ENCODE measurements at places on chromosomes 3 and 15. TPM values are rescaled to one million over a fixed set of nuclear protein-coding genes. Genes with fewer than 3 reads are reported as not detected.

Gene SLC28A1
- 2.6 TPM for total RNA-seq

Gene CPNE9
- 0.37 TPM for total RNA-seq

Gene CSPG4
- total RNA-seq: 20.5 TPM

Gene PLSCR2
- total RNA-seq: 0.35 TPM

Gene BSN
- 0.81 TPM for total RNA-seq

Gene SCN5A
- 0.20 TPM for total RNA-seq

Gene ATP10A
- 19.8 TPM for total RNA-seq

Gene ISLR
- 53.0 TPM for total RNA-seq

Gene CP
- 2.0 TPM for total RNA-seq

Gene TIGIT
- 0.40 TPM for total RNA-seq

Gene SLC28A2
- total RNA-seq: 86.6 TPM

Gene CEMIP
- 1.6 TPM for total RNA-seq

Gene TBC1D23
- 43.6 TPM for total RNA-seq

Gene CCDC54
- not detected for total RNA-seq

Gene FETUB
- not detected for total RNA-seq

Gene ZKSCAN7
- 6.4 TPM for total RNA-seq

Gene GAP43
- 1.8 TPM for total RNA-seq

Gene TMCO5A
- total RNA-seq: 0.14 TPM

Gene KLHL6
- total RNA-seq: 3.7 TPM

Gene ACKR4
- total RNA-seq: 4.2 TPM

Gene GOLGA8H
- total RNA-seq: 0.46 TPM

Gene CCR8
- not detected for total RNA-seq

Gene ADAMTS9
- 8.2 TPM for total RNA-seq

Data from mucosa of gallbladder (tissue), 1 donor.